ENCODE measurements at places on chromosomes 4 and X.

DNA sequence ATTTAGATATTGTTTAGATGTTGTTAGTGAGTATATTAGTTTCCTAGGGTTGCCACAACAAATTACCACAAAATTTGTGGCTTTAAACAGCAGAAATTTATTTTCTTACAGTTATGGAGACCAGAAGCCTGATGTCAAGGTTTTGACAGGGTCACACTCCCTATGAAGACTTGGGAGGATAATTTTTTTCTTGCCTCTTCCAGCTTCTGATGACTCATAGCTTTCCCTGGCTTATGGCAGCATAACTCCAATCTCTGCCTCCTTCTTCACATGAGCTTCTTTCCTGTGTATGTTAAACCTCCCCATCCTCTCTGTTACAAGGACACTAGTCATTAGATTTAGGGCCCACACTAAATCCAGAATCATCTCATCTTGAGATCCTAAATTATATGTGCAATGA is 20.9 kb upstream of the RAB40A start:
- DNase-seq = no peak

DNA sequence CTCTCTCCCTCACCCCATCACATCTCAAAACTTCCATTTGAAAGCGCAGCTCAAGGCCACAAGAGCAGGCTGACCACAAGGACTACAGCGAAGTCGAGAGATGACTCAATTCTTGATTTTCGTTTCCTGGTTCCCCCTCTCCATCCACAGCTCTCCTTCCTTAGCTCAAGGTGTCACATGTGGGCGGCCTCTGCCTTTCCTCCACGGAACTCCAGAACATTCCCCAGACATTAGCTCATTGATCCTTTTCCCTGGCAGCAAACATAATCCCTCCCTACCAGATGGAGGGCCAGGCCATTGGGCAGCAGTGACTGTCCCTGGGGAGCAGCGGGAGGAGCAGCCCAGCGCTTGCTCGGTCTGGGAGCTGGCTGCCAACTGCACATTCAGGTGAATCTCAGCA is 56.3 kb downstream of the CCDC149 start:
- no peak for DNase-seq

GRCh38 chr4:73817341-73817740 is 19.1 kb upstream of the CXCL6 start:
- DNase-seq = no peak

DNA sequence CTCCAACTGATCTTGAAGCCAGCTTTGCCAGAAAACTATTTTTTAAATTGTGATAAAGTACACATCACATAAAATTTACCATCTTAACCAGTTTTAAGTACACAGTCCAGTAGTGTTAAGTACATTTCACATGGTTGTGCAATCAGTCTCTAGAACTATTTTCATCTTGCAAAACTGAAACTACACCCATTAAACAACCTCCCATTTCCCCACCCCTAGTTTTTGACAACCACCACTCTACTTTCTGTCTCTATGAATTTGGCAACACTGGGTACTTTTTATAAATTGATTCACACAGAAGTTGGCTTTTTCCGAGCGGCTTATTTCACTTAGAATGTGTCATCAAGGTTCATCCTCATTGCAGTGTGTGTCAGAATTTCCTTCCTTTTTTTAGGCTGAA is 31.0 kb downstream of the TRPC5 start:
- DNase-seq = no peak

GRCh38 chrX:148363471-148364235 is 136.8 kb upstream of the AFF2 start:
- DNase-seq = no peak

GRCh38 chrX:133365871-133366611 is 49.2 kb downstream of the GPC4 start:
- no peak for DNase-seq

Data from RWPE1 (cell line).